H1 (cell line): ENCODE measurements at places on chromosomes 2 and 18.

GRCh38 chr2:227464851-227465250, 7.1 kb upstream of the AGFG1 start:
- DNase-seq, result no peak

DNA sequence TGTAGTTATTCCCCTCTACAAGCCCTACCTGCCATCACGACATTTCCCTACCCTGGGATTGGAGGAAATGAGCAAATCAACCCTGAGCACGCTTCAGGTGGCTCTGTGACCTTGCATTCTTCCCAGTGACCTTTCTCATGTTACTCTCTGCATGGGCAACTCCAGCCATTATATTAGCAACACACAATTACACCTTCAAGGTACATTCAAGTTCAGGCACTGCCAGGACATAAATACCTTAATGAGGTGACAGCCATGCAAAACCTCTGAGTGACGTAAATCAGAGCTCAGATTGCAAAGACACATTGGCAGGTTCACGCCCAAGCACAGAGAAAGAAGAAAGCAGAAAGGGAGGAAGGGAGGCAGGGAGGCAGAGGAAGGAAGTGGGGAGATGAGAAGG, 68.7 kb upstream of the ALK start:
- no peak for DNase-seq

DNA sequence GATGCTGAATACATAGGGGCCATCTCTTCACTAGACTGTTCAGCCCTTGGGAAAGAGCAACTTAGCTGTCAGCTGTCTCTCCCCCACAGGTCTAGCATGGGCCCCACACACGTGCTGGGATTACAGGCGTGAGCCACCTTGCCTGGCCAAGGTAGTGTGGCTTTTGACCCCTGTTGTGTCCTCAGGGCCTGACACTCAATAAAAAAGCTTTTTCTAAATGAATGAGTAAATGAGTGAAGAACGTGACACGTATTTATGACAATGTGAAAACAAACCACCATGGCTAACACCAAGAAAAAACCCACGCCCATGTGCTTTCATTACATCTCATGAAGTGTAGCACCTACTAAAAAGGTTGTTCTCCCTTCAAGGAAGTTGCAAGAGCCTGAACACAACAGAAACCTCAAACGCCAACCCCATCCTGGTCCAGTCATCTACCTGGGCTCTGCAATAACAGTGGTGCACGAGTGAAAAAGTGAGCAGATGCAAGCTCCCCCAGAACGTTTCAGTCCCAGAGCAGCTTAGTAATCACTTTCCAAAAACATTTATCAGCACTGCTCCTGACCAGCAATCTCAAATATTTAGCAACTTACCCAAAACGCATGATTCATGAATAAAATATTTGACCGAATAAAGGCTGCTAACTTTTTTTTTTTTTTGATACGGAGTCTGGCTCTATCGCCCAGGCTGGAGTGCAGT, 3.4 kb downstream of the WDFY1 start:
- DNase-seq, result no peak

DNA sequence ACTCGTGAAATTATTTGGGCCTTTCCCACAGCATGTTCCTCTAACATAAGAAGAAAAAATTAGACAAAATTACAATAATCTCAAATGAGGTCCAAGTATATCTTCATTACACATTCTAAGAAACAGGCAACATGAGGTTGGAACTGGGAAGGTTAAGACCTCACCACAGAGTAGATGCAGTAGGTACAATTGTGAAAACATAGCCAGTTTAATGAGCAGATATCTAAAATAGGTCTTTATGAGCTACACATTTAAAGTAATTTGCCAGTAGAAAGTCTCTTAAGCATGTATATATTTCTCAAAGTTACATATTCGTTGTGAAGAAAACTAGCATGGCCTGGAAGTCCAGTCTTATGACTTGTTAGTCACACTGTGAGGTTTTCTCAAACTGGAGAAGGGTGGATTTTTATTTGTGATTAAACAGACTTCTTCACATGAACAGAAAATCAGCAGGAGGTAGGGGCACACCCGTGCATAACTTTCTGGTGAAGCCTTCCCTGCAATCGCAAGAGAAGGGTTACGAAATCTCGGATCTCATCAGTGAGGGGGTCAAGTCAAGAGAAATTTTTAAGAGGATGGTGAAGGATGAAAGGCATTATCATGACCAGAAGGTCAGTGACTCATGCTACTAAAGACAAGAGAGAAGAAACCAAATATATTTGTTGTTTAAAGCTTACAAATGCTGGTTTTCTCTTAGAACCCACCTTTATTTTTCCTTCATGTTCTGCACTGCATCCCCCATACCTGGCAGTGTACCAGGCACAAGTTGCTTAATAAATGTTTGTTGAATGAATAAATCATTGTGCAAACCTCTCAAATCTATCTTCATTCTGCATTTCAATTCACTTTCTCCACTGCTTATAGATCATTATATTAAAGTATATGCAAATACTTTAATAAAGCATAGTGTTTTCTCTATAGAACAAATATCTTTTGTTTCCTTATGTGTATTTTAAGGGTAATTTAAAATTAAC, 5.1 kb upstream of the RAB27B start:
- DNase-seq, result no peak

DNA sequence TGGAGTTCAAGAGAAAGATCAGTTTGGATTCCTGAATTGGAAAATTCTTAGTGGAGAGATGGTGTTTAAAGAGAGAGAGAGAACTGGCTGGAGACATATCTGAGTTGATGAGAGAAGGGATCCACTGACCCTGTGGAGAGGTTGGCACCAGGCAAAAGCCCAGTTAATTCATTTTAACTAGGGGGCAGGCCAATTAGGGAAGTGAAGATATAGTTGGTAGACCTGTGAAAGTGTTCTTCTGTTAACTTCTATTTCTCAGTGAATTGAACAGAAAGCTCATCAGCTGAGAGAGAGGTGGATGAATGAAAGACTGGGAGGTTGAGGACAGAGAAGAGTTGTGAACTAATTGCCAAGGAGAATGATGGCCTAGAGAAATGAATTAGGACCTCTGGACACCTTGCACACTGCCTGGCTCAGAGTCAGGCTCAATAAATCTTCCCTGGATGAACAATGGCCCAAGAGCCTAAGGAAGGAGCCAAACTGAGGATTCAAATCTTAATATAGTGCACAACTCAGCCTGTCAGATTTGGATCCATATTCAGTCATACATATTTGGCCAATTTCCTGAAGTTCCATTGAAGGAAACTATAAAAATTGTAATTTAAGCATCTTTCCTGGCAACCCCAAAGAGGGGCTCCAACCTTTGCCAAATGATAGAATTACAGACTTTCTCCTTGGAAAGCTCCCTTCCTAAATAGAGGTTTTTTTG, 82.2 kb upstream of the RMDN2 start:
- no peak for DNase-seq

DNA sequence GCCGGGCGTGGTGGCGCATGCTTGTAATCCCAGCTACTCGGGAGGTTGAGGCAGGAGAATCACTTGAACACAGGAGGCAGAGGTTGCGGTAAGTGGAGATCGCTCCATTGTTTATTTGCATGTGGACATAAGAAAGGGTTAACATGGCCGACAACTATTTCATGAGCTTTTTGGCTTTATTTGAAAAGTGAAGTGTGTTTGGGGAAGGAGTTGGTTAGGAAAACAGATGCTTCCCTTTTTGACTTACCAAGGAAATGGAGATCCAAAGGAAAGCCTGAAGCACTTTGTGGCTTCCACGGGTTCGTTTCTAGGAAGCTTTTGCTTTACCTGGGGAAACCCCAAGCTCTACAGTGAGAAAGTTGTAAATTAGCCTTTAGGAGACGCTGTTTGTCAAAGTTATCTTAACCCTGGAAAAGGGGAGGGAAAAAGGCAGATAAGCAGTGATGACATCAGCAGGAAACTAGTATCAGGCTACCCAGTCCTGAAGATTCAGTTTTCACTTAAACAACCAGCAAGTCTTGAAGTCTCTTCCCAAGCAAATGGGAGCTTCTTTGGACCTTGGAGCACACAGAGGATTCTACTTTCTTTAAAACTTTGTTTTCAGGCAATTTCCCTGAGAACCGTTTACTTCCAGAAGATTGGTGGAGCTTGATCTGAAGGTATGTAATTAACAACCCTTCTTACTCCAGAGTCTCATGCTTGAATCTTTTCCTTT, at the start of gene CASP10:
CASP10 (plus strand) TSS at position 492 of the 715 bp plus-strand sequence. CDS start 2,637 bp downstream, outside the sequence.
- no peak for DNase-seq

- no peak for DNase-seq
These were observed 46.0 kb downstream of the MRPS5 start for GRCh38 chr2:95075440-95076132.

DNA sequence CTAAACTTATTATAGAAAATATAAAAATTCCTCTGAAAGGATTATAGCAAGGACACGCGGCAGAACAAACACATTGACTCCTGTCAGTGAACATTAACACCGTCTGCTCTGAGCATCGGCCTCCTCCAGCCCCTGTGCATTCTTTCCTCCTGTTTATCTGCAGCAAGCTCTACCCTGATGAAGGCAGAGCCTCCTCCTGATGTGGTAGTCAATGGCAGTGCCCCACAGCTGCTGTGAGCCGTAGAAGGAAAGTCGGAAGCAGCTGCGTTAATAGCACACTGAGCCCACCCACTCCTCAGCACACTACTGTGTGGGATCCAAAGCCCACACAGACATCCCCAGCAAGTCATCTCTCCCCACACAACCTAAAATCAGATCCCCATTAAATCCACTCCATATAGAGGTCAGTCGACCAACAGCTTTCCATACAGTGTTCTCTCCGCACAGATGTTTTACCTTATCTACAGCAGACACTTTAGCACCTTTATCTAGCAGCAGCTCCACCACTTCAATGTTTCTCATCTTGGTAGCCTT, 41.0 kb downstream of the KIDINS220 start:
- DNase-seq, result no peak

- no peak for DNase-seq
These were observed 298.0 kb upstream of the SOX11 start for GRCh38 chr2:5394223-5394622.

GRCh38 chr2:40394597-40394996, 57.3 kb downstream of the SLC8A1 start:
- DNase-seq, result no peak

DNA sequence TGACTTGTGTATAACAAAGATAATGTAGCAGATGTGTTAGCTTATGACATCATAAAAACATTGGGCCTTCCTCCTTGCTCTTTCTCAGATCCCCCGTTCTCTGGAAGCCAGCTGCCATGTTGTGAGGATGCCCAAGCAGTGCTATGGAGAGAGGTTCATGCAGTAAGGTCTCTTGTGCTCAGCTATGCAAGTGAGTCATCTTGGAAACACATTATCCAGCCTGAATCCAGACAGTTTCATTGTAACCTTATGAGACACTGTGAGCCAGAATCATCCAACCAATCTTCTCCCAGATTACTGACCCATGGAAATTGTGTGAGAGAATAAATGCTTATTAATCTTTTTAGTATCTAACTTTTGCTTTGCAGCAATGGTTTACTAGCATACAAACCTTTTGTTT, 60.8 kb downstream of the ST6GAL2 start:
- DNase-seq, result no peak

GRCh38 chr2:226829721-226830631, 5.9 kb upstream of the RHBDD1 start:
- no peak for DNase-seq

DNA sequence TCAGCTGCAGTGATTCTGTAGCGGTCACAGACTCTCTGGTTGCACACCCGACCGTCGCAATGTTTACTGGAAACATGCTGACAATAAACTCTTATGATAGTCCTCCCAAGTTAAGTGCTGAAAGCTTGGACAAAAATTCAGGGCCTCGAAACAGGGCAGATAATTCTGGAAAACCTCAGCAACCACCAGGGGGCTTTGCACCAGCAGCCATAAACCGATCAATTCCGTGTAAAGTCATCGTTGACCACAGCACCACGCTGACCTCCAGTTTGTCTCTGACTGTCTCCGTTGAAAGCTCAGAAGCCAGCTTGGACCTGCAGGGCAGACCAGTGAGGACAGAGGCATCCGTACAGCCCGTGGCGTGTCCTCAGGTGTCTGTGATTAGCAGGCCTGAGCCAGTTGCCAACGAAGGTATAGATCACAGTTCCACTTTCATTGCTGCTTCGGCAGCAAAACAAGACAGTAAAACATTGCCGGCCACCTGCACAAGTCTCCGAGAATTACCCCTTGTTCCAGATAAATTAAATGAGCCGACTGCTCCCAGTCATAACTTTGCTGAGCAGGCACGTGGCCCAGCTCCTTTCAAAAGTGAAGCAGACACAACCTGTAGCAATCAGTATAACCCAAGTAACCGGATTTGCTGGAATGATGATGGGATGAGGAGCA, 166.1 kb downstream of the ASXL3 start:
- DNase-seq, result no peak

GRCh38 chr2:219199470-219200211, 6.9 kb upstream of the ZFAND2B start:
- DNase-seq, result no peak

- no peak for DNase-seq
These were observed 1.4 kb upstream of the HPCAL1 start for GRCh38 chr2:10300997-10301940.

- DNase-seq, result no peak
These were observed 5.7 kb upstream of the STK17B start for GRCh38 chr2:196177124-196177523.

- DNase-seq, result no peak
These were observed 510.1 kb downstream of the TDRD15 start for GRCh38 chr2:21633911-21634310.

DNA sequence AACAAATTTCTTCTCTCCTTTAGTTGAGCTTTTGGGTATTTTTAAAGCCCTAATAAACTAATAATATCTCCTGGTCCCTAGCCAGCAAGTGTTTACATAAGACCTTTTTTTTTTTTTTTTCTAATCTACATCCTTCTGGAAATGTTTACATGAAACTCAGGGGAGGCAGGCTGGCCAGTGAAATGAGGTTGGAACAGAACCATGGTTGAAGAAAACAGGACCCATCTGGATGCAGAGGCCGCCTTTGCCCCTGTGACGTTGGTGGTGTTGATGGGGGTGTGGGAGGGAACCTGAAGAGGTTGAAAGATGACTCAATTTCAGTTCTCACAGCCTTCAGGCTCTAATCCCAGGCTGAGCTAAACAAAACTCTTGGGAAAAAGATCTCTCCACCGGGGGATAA, 118.5 kb downstream of the NRP2 start:
- DNase-seq, result no peak

DNA sequence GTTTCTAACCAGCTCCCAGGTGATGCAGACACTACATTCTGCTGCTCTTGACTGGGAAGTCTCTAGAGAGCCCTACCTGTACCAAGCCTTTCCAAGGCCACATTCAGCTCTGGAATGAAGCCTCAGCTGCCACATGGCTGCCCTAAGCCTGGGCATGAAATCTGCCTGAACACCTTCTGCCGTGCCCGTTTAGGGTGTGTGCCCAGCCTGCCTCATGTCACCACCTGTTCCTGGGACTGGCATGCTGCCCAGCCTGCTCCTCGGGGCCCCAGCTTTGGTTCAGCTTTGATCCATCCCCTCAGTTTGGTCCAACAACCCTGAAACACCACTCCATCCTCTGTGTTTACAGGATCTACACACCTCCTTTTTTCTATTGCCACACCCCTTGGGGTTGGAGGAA, 210.9 kb downstream of the L3MBTL4 start:
- no peak for DNase-seq
